ENCODE measurements at places on chromosomes 2 and 18.

DNA sequence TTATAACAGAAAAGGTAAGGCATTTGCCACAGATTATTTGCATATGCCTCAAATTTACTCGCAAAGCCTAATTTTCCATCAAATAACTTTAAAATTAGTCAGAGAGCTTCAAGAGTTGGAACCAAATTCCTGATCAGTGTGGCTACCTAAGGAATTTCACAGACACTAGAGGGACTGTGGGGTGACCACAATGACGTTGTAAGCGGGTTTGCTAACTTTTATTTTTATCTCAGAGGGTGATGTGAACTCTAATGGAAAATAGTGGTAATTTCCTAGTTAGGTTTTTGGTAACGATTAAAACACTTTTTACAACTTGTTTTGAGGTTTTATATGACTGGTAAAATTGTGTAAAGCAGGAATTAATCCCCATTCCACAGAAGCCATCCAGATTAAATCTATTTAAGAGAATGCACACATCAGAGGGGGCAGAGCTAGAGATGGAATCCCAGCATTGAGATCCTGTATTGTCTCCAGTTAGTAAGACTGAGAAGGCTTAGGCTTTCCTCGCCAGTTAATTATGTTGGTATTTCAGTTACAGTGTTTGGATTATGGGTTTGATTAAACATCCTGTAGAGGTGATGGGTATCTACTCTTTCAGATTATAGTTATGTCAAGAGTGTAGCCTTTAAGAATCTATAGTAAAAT lies 129.0 kb downstream of the GPD2 start:
- no peak for DNase-seq

DNA sequence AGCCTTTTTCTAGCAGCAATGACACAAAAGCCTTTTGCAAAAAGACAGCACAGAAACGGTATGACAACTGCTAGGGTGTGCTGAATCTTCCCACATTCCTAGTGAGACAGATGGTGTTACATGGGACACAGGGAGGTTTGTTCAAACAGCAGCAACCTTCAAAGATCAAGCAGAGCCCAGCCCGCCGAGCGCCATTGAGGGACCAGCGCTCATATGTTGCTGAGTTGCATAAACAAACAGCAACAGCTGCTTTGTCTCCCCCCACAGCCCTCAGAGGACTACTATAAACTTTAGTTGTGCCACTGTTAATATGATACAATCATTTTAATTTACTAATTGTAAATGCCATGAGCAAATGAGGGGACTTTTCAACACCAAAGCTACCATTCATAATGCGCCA lies 117.7 kb downstream of the ZEB2 start:
- no peak for DNase-seq

- no peak for DNase-seq
Observed at GRCh38 chr18:74996996-74997395, 211.9 kb downstream of the PTGR3 start.

- no peak for DNase-seq
Observed at GRCh38 chr18:3425446-3425845, 24.5 kb upstream of the TGIF1 start.

DNA sequence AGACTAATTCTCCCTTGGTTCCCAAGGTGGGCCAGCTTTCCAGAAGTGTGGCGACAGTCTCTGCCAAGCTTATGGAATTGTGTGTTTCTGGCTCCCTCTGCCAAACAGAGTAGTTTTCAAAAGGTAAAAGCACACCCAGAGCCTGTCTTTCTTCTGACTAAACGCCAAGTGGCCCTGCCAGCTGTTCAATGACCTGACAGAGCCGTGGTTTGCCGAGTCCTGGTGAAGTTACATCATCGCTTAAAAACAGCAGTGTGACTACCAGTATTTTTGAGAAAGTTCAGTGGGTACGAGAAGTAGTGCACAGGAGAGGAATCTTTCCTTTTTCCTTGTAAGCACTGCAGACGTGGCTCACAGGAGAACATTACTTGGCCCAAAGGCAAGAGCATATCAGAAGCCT lies 1.9 kb downstream of the PER2 start:
- no peak for DNase-seq

GRCh38 chr2:86396291-86396785 lies 44.8 kb upstream of the KDM3A start:
- DNase-seq, result peak; percentile 16

DNA sequence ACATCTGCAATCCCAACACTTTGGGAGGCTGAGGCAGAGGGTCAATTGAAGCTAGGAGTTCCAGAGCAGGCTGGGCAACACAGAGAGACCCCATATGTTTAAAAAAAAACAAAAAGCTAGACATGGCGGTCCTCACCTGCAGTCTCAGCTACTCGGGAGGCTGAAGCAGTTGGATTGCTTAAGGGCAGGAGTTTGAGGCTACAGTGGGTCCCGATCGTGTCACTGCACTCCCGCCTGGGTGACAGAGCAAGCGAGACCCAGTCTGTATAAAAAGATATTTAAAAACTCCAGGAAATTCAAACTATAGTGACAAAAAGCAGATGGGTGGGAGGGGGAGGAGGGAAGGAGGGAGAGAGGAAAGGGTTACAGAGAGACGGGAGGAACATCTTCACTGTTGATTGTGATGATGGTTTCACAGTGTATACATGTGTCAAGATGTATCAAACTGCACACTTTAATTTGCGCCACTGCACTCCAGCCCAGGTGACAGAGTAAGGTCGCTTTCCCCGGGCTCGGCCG lies 942 bp upstream of the ZNF236 start:
- no peak for DNase-seq

- DNase-seq, result peak; percentile 28
Observed at GRCh38 chr2:54629914-54630857, 93.3 kb upstream of the EML6 start.

DNA sequence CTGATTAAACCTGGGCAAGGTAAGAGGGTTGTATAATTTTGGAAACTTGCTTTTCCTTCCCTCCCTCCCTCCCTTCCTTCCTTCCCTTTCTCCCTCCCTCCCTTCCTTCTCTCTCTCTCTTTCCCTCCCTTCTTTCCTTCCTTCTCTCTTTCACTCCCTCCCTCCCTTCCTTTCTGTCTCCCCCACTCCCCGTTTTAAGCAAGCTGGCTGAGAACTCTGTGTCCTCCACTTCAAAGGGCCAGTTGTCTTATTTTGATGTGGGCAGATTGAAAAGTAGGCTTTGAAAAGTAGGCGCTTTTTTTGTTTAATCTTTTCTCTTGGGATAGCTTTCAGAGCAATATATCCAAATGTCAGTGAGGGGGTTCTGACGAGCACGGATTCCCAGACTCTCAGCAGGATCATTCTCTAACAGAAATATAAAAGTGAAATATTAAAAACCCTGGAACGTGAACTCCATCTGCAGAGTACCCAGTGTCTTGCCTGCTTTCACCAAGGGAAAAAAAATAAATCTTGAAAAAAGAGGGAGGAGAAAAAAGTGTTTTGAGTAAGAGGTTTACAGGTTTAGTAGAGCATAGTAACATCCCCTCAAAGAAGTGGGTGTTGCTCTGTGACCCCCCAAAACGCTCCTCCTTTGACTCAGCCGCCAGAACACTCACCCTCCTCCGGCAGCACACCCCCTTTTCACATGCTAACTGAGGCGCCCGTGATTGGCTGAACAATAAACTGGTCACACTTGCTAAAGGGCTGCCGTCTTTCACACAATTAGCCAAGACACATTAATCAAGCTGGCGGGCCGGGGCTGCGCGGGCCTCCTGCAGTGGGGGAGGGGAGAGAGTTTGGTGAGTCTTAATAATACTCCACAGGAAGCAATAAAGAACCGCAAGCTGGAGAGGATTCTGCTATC lies 52.2 kb downstream of the CDK15 start:
- peak; percentile 32 for DNase-seq

GRCh38 chr2:164479460-164479859 lies 141.8 kb downstream of the GRB14 start:
- DNase-seq, result no peak

DNA sequence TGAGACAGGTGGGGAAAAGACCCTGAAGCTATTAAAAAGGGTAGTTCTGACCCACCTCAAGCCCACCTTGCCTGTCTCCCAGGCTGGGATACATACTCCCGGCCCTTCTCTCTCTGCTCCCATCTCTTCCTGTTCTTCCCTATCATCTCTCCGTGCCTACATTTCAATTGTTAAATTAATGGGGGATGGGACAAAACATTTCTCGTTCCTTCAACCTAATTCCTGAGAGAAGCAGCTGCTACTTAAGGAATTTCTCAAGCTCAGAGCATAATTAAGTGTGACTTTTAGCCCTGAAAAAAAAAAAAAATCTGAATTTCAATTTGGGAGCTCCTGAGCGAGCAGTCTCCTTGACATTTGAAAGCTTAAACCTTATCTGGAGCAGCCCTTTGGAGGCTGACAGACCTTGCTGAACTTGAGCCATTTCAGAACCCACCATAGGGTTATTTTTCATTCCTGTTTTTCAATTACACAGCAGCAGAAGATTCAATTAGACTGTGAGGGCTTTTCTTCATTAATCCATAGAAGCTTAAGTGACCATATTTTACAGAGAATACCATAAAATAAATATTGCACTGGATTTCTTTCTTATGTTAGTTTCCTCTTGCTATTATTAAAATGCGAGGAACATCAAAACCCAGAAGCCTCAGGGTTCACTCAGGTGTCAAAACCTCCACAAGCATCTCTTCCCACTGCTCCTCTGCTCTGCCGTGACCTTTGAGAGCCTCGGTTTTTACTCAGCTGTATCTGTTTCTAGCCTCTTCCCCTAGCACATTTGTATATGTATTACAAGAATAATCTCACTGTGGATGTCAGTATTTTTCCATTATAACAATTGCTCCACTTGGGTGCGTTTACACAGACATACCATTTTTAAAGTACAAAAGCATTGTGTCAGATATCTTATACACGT lies 125.7 kb downstream of the B3GNT2 start:
- DNase-seq, result no peak

- DNase-seq, result no peak
Observed at GRCh38 chr2:201847481-201847880, 41.1 kb downstream of the CDK15 start.

DNA sequence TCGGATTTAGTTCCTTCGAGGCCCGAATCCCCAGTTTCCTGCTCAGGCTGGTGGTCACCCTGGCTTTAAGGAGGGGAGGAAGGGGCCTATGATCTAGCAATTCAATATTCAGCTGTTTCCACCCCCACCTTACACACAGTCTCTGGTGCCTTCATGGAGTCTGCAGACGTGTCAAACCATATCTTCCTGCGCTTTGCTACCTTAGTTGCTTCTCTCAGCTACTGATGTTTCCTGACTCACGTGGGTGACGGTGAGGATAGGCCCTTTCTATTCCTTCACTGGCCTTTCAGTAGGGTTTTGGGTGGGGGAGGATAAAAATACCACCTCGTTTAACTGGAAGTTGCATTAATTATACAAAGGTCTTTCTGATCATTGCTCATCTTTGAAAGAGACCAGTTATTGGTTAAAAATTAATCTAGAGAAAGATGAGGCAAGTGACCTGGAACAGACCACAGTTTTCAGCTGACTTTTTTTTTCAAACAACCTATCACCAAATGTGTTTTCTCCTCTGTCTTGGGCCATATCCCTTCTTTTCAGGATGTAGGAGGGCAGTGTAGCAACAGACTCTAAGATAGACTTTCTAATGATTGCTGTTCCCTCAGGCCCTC lies 49.7 kb downstream of the SH2D6 start:
- no peak for DNase-seq

DNA sequence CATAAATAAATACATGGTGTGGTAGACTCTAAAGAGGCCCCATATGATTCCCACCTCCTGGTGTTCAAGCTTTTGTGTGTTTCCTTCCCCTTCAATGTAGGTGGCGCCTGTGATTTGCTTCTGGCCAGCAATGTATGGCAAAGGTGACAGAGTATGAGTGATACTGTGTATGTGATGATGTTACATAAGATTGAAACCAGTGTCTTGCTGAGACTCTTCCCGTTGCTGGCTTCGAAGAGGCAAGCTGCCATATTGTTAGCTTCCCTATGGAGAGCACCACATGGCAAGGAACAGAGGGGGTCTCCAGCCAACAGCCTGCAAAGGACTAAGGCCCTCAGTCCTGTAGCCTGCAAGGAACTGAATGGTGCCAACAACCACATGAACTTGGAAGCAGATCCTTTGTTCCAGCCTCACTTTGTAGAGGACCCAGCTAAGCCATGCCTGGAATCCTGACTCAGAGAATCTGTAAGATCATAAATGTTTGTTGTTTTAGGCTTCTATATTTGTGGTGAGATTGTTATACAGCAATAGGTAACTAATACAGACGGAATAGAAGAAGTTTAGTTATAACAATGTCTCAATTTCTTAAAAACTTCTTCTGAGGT lies 1.7 kb upstream of the SMAD4 start:
- peak; percentile 61 for DNase-seq

DNA sequence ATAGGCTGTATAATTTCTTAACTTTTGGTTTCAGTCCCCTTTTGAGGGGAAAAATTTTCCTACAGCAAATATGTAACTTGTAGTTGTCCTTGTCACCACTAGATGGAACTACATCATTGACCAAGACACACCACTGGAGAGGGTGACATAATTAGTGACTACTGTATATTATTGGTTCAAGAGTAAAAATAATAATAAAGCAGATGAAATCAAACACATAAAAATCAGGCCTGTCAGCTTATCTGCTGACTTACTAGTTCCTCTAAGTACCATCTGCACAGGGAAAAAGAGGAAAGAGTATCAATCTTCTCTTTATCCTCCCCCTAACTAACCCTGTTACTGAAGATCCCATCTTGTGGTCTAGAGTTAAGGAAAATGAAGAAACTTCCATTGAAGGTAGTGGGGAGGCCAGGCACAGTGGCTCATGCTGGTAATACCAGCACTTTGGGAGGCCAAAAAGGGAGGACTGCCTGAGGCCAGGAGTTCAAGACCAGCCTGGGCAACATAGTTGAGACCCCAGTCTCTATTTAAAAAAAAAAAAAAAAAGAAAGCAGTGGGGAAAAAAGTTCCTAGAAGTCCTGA lies 29.6 kb upstream of the ENOSF1 start:
- DNase-seq, result peak; percentile 53

DNA sequence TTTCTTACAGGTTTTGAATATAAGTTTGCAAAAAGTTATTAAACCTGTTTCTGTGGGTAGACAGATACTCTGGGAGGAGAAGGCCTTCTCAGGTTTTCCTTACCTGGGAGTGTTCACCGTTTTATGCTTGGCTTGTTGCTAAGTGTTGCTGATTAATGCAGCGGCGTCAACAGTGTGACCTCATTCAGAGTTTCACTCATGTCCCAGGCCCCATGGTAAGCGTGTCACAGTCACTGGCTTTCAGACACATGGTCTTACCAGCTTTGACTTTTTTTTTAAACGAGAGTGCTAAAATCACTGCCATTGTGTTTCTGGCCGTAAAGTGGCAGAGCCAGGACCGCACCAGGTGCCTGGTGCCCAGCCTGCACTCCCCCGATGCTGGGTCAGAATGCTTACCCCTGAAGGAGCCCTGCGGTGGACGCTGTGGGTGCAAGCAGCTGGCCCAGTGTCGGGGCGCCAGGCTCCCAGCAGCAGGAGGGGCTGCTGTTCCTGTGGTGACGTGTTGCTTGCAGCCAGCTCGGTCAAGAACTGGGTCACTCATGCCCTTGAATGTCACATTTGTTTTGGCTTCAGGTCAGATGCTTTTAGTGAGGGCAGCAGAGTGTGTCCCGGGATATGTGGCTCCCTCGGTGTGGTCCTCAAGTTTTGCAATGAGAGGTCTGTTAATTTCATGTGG lies 3.5 kb downstream of the CAPN10 start:
- no peak for DNase-seq

- no peak for DNase-seq
Observed at GRCh38 chr18:42614619-42615293, 500.7 kb downstream of the RIT2 start.

GRCh38 chr2:66477135-66477842 lies 42.4 kb downstream of the MEIS1 start:
- no peak for DNase-seq

- peak; percentile 55 for DNase-seq
Observed at GRCh38 chr18:13217466-13217961, 1.0 kb upstream of the LDLRAD4 start.

- no peak for DNase-seq
Observed at GRCh38 chr2:99803846-99804245, 314.0 kb upstream of the REV1 start.

All from activated CD4-positive, alpha-beta T cell treated with anti-CD3 and anti-CD28 coated beads, Interleukin-2, Interleukin-6, amounts not matched to agents 100 ng/mL and 50 ng/mL, durations not matched to agents 16 hours and 8 hours (primary cell).